ENCODE measurements at places on chromosomes 5 and 9.

- DNase-seq, result no peak
Measured at GRCh38 chr5:81171769-81172168, 61.4 kb upstream of the CKMT2 start.

GRCh38 chr5:125484272-125484741 is 737.9 kb upstream of the ZNF608 start:
- no peak for DNase-seq

DNA sequence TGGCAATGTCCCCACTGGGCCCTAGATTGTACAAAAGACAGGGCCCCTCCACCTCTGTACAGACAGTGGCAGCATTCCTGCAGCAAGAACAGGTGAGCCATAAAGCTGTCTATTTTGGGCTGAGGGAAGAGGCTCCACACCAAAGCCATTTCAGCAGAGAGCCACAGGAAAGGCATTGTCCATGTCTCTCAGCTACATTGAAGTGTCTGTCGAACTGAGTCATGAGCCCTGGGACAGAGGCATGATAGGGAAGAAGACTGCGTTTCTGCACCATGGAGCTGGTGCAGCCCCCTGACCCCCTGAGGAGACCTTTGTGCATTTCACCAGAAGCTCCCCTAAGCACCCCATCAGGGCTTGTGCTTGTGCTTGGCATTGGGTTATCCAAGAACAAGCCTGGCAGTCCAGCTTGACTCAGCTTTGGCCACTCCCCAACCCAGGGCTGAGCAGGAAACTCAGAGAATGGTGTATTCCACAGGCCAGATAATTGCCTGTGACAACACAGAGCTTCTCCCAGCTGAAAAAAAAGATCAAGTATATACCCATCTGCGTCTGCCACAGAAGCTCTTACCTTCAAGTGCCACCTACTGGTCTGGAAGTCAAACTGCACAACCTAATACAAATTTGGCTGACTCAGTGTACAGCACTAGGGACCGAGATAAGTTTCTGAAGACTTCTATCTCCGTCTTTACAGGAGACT is 5.9 kb upstream of the FRMD3 start:
- peak; percentile 50 for DNase-seq

DNA sequence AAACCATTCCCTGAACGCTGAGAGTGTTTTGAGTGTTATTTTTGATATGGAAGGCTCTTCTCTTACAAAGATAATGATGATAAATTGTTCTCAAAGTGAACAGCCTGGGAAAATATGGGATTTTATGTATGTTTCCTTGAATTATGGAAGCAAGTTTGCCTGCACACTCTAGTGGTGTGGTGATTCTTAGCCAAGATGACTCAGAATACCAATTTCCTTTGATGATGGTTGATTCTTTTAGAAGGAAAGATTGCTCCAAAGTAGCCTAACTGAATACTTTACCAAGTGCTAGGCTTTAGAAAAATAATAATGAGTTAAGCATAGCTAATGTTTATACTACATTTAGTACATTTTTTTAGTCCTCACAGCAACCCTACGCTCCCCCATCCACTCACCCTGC is 243.4 kb downstream of the EBF1 start:
- no peak for DNase-seq

DNA sequence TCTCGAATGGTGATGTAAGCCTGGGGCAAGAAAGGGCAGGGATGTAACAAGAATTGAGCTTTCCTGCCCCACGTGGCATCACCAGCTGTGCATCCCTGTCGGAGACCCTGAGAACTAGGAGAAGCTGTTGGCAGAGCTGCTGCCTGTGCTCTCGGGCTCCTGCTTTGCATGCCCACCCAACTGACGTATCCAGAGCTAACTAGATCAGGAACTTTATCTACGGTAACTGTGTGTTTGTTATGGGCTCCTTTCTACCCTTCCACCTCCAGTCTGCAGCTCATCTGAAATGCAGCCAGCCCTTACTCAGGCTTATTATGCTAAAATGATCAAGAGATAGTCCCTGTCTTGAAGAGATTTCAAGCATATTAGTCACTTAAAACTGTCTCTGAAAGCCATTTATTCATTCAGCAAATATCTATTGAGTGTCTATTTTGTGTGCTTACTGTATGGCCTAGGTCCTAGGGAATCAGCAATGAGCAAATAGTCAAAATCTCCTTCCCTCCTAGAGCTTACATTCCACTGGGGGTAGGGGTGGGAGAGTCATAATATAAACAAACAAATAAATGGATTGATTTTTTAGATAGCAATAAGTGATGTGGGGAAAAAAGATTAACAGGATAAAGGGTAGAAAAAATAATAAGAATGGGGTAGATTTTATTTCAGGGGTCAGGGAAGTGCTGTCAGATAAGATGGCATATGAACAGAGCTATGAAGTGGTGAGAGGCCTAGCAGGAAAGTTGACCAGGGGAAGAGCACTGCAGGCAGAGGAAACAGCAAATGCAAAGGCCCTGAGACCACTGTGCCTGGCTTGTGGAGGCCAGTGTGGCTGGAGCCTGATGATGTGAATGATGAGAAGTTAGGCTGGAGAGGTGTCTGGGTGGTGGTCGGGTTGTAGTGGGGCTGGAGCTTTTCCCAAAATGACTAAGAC is 118.2 kb downstream of the GALNT10 start:
- no peak for DNase-seq

DNA sequence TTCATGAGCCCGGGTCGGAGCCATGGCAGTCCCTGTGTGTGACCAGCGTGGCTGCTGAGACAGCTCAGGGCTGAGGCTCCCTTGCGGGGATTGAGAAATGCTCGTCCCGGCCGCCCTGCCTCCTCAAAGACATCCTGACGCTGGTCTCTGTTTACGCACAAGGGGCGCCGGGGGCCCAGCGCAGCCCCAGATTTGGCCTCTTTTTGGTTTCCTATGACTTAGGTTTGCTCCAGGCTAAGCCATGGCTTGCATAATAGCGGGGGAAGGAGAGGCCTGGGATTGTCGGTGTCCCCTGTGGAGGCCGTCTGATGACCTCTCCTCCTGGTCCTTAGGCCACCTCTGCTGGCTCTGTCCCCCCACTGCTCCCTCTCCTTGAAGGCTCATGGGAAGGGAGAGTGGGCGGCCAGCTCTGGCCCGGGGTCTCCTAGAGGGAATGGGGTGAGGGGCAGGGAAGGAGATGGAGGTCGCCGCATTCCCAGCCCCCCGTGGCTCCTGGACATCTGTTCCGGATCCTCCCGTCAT is 3.5 kb downstream of the LAMC3 start:
- no peak for DNase-seq

DNA sequence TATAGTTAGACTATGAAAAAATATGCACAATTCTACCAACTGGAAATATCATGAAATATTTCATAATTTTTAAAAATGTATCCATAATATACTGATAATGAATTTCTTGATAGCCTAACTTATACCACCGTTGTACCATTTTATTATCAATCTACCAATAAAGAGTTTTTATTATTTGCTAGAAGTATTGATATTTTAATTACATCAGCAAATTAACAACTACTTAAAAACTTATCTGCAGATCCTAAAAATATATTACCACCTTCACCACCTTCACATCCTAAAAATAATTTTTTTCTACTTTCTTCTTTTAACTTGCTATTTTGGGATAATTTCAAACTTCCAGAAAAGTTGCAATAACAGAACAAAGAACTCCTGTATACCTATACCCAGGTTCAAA is 21.4 kb downstream of the ATPSCKMT start:
- DNase-seq, result no peak

- DNase-seq, result no peak
Measured at GRCh38 chr9:100581661-100582060, 3.8 kb downstream of the CAVIN4 start.

GRCh38 chr9:90770182-90770738 is 31.4 kb upstream of the SYK start:
- no peak for DNase-seq

DNA sequence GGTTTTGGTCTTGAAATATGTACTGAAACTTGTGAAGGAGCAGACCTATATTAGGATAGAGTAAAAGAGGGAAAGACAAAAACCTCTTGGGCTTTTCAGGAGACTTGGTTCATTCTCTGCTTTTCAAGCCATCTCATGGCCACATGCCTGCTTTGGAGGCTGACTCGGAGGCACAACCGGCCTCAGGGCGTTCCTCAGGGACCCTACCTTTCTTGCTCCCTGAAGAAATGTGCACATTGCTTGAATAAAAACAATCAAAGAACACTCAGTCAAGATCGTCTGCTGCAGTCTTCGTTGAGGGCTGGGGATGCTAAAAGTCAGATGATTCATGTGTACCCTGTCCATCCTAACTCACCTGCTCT is 994 bp downstream of the IRGM start:
- no peak for DNase-seq

GRCh38 chr9:15139469-15139868 is 167.5 kb downstream of the TTC39B start:
- no peak for DNase-seq

DNA sequence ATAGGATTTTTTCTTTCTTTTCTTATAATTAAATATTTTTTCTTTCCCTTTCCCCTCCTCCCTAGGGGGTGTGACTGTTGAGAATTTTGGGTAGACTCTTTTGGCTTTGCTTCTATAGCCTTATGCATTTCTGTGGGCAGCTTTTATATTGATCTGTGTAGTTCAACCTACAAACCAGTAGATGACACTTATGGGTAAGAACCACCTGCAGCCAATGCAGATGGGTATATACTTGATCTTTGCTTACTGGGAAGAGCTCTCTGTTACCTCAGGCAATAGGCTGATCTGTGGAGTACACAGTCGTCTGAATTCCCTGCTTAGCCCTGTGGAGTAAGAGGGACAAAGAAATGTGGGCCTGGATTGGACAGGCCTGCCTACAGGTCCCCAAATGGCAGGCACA is 102.7 kb upstream of the STARD4 start:
- DNase-seq, result no peak

DNA sequence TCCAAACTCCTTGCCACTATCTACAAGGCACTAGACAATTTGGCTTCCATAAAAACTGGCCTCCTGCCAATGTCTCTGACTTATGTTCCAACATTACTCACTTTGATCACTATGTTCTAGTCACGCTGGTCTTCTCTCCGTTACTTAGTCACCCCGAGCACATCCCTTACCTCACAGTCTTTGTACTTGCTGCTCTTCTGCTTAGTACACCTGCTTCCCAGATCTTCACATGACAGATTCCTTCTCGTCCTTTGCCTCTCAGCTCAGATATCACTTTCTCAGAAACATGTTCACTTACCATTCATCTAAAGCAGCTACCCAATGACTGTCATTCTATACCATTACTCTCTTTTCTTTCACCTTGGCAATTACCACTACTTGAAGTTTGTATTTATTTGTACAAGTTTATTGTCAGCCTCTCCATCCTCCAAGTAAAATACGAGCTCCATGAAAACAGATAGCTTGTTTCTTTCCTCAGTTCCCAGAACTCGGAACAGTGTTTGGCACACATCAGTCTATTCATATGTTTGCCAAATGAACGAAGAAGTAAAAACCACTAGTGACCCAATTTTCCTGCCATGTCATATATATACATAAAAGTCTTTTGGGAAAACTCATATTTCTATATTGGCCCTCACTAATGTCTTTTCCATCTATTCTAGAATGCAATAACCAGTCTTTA is 5.9 kb upstream of the SLC22A5 start:
- DNase-seq, result peak; percentile 71

DNA sequence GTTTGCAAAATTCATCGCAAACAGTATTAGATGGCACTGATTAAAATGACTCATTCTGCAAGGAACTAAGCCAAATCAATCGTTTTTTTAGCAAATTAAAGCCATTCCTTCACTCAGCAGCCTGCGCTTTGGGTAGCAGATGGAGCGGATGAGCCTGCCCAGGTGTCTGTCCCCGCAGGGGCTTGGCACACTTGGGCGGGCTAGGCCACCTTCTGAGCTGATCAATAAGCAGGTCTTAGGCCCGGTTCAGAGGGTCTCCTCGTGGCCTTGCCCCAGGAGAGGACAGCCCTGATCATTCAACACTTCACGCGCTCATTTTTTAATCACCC is 78.0 kb upstream of the FCN1 start:
- DNase-seq, result no peak

GRCh38 chr9:96126321-96126881 is 175.6 kb downstream of the HSD17B3 start:
- no peak for DNase-seq

- peak; percentile 80 for DNase-seq
Measured at GRCh38 chr9:127578952-127579853, 32.9 kb upstream of the STXBP1 start.

DNA sequence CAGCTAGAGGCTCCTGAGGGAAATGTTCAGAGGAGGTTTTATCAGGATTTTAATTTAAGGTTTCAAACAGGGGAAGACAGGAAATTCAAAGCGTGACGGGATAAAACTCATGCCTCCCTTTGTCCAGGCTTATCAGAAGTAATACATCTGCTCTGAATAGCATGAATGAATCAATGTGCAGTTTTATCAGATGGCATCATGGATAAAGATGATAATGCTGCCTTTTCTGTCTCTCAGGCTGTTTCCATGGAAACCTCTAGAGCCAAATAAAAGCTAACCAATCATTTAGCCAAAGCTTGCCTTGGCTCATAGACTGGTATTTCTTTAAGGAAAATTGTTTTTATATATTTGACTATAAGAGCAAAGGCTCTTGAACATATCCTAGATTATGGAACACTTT is 16.4 kb downstream of the MFAP3 start:
- DNase-seq, result no peak

DNA sequence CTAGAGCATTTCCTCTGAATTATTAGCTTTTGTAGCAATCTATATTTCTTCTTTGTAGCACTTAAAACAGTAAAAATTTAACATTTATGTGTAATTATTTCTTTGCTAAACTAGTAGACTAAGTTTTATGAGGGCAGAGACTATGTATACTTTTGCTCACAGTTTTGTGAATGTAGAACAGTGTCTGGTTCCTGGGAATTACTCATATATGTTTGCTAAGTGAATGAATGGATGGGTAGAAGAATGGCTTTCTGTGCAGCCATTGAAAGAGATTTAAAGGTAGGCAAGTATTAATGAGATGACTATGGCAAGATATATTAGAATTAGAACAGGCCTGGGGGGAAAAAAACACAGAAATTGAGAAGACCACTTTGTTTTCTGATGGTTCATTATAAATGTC is 140.1 kb downstream of the PAM start:
- no peak for DNase-seq

GRCh38 chr5:68872088-68872839 is 221.6 kb upstream of the SLC30A5 start:
- no peak for DNase-seq

DNA sequence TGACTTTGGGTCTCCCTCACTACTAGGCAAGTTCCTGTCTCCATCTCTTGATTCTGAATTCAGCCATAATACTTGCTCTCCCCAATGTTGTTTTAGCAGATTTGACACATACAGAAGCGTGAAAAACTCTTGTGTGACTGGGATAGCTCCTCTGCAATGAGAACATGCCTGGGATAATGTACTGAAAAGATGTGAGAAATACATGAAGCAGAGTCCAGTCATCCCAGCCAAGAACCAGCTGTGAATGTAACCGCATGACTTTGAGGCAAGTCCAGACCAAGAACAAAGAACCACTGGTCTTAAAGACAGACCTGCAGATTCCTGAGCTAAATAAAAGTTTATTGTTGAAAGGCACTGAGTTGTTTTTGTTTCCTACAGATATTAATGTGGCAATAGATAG is 135.0 kb downstream of the NMUR2 start:
- no peak for DNase-seq

DNA sequence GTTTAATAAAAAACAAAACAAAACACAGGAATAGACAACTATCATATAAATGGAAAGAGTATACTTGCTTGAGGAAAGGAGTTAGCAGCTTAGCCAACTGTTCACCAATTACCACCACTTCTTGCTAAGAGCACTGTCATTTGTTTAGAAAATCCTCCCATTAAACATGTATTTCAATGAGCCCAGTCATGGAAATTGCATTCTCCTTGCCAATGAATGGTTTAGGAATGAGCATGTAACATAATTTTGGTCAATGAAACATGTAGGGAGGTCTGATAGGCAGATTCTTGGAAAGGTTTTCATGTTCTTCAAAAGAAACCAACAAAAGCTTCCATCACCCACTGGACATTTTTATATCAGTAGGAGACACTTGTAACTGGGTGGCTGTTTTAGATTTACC is 502.8 kb upstream of the PAPPA start:
- DNase-seq, result no peak
